Small intestine (tissue), 16 donors: ENCODE measurements at places on chromosomes 7 and 10.

DNA sequence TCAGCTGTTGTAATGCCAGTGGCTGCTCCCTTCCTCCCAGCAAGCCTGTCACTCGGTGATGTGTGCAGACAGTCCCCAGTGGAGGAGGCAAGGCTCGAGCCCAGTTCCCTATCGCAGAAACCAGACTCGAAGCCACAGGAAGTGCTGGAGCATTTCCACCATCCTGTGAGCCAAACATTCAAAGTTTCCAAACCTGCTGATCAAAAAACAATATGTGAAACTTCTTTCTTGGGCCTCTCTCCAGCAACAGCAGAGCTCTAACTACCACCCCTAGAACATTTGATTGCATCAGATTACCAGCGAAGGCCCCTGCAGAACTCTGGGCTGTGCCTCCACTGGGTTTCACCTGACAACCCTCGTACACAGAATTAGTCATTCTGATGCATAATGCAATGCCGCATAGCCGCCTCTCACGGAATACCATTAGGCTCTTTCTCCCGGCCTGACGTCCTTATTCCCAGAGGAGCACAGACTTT, 94.0 kb downstream of the ELMO1 start:
- no peak for DNase-seq

GRCh38 chr10:120578890-120579289, 121.9 kb downstream of the PLPP4 start:
- DNase-seq = no peak

GRCh38 chr7:64881461-64882287, 21.4 kb upstream of the ZNF273 start:
- no peak for DNase-seq

- DNase-seq = no peak
Measured at GRCh38 chr10:978826-979421, 9.3 kb upstream of the GTPBP4 start.

- no peak for DNase-seq
Measured at GRCh38 chr7:113004726-113005454, 81.7 kb downstream of the GPR85 start.

GRCh38 chr7:126303926-126304325, 948.8 kb downstream of the GRM8 start:
- DNase-seq = no peak

DNA sequence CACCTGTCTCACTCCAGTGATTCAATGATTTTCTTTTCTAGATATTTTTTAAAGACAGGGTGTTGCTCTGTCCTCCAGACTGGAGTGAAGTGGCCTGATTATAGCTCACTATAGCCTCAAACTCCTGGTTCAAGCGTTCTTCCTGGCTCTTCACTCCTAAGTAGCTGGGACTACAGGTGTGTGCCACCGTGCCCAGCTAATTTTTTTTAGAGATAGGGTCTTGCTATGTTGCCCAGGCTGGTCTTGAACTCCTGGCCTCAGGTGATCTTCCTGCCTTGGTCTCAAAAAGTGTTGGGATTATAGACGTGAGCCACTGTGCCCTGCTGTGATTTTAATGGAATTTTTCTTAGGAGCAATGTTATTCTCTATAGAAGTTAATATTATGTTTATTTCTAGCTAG, 14.1 kb downstream of the NUP205 start:
- DNase-seq = no peak

DNA sequence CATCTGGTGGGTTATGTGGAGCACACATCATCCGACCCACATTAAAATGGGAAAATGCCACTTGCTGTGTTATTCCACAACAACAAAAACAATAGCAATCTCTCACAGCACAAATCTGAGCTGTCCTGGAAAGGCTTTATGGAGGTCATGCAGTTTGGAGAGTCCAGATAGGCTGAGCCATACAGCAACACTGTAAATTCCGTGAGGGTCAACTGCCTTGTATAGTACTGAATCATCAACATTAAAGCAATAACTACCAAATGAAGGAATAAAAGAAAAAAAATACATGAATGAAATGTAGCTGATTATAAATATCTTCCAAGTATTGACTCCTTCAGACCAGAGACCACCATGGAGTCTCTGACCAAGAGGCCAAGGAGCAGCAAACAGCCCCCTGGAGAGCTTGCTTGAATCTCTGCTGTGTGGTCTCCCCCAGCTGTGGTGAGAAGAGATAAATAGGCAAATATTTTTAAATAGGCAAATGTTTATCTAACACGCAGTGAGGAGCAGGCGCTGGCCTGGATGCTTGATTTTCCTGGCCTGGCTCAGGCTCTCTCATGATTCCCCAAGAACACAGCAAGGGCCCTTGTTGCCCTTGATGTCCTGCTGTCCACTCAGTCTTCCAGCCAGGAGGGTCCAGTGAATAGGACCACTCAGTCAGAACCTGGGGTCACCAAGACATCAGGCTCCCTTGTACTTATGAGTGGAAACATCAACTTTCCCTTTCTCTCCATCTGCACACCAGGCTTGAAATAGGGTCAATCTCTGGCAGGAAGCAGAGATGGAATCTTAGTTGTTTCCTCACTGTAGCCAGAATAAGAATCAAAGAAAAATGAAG, 1021.3 kb downstream of the XPNPEP1 start:
- no peak for DNase-seq

- DNase-seq = no peak
Measured at GRCh38 chr7:28641752-28642545, 229.6 kb downstream of the CREB5 start.

DNA sequence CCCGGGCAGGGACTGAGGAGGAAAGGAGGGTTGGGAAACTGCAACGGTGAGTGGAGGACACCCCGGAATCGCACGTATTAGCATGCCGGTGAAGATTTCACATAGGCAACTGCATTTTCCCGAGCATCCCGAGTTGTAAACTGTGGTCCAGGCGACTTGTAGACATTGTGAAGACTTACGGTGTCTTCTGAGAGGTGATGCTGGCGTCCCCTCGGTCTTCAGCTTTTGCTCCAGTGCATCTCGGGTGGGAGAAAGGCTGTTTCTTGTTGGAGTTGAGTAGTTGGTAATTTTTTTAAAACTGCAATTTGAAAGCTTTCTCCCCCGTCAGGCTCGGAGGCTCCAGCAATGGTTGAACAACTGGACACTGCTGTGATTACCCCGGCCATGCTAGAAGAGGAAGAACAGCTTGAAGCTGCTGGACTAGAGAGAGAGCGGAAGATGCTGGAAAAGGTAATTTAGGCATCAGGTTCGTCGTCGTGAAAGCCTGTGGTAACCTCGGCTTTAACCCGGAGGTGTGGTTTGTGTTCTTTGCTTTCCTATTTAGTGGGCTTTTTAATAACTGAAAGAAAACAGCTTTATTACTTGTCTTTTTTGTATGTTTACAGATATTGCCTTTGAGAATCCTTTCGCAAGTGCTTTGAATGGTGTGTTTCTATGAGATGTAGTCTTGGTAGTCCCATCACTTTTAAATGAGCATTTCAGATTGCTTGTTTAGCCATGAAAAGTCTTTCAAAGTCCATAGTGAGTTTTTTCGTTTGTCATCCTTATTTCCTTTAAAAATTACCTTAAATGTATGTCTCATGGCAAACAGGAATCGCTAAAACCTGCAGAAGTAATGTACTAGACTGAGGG, 687 bp downstream of the HELLS start:
- peak; percentile 25 for DNase-seq

GRCh38 chr7:110373416-110373815, 717.5 kb upstream of the LRRN3 start:
- DNase-seq = no peak
